ENCODE measurements at places on chromosomes 1 and 21.

GRCh38 chr1:48203287-48203900 lies 19.1 kb upstream of the SLC5A9 start:
- DNase-seq, result peak; percentile 25

- no peak for DNase-seq
These were observed 14.0 kb downstream of the SESN2 start for GRCh38 chr1:28273216-28273860.

DNA sequence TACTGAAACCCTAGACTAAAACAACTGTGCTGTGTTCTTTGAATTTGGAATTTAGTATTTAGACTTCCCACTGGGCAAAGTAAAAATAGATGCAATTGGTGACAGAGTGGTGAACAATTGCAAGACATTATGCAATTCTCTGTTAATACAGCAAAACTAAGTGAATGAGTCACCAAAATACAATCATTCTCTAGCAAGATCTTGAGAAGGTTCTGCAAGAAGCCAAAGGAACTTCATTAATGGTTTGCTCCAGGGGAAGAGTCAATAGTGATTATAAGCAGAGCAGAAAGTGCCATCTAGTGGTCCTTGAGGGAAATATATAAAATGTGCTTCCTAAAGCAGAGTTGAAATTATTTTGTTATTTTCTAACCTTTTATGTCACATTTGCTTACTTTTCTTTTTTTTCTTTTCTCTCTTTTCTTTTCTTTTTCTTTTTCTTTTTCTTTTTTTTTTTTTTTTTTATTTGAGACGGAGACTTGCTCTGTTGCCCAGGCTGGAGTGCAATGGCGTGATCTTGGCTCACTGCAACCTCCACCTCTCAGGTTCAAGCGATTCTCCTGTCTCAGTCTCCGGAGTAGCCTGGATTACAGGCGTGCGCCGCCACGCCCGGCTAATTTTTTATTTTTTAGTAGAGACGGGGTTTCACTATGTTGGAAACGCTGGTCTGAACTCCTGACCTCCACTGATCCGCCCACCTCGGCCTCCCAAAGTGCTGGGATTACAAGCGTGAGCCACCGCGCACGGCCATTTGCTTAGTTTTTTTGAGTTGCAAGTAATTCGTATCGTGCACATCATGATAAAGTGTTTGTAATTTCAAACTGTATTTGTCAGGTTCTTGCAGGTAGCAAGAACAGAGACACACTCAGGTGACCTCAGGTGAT lies 99.2 kb downstream of the CTH start:
- peak; percentile 96 for DNase-seq

- DNase-seq, result no peak
These were observed 923 bp upstream of the SHC1 start for GRCh38 chr1:154971341-154971998.

DNA sequence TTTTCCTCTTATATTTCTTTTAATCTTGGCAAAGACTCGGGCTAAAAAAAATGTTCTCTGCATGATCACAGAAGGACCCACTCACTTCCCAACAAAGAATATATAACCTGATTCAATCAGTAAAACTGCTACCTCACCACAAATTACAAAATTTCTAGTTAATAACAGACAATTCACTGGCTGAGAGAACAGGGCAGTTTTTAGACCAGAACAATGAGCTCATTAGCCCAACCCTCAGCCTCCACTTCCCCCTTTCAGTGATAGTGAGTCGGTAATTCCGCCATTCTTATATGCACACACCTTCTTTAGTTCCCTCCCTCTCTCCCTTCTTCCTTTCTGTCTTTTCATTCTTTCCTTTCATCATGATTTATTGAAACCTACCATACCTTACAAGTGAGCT lies 8.9 kb downstream of the SIPA1L2 start:
- no peak for DNase-seq

DNA sequence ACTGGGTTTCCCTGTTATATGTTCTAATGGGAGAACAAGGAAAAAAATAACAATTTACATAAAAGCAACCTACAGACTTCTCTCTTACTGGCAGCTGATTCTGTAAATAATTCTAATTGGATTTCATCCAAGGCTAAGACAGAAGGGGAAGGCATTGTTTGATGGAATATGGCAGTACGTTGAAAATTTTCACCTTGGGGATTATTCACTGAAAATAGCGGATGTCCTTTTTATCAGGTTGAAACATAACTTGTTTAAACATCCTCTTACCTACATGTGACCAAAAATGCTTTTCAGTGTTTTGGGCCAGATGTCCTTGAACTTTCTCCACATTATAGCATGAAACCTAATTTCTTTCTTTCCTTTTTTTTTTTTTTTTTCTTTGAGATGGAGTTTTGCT lies 24.9 kb downstream of the TSNAX start:
- DNase-seq, result no peak

DNA sequence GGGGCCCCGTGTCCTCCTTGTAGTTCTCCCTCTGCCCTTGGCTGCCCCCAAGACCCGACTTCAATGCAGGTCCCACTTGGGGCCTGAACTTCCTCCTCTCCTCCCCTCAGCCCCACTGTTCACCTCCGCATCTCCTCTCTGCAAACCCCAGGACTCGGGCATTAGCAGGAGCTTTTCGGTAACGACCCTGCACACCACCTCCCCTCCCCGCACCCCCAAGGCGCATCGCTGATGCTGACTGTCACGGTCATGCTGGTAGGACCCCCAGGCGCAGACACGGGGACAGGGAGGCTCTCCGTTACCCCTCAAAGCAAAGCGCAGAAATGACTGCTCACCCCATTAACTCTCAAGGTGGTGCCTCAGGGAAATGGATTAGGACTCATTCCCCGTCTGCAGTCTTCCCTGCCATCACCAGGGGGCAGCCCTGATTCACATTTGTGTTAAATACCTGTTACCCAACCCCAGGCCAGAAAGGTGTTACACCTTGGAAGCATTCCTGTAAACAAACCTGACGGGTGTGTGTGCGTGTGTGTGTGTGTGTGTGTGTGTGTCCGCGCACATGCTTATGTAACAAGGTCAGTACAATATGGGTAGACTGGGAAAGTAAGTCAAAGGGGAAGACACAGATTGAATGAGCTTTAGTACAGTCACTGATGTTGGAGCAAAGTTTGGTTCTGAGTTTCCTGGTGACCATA lies 6.4 kb upstream of the GUCA2B start:
- peak; percentile 43 for DNase-seq

GRCh38 chr1:1788646-1789431 lies 10.6 kb upstream of the NADK start:
- peak; percentile 27 for DNase-seq

GRCh38 chr21:26079366-26079765 lies 91.2 kb downstream of the APP start:
- DNase-seq, result peak; percentile 58

GRCh38 chr1:206035027-206035426 lies 11.3 kb upstream of the CTSE start:
- DNase-seq, result no peak

DNA sequence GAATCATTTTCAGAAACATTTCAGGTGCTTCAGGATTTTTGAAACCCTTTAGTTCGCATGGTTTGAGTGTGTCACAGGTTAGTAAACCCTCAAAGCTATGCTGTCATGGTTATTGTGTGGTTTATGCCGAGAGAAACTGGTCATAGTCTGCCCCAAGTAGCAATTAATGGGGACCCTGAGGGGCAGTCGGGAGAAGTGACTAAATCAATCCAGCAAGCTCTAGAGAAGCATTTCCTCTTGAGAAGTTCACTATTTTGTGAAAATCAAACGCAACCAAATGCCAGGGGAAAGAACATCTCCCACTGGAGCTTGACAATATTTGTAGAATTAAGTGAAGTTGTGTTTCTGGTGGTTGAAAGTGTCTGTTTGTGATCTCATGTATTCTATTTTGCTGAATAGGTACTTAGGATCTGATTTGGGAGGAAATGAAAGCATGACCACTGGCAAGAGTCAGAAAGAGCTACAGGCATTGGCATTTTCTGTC lies 63.0 kb upstream of the BACH1 start:
- DNase-seq, result no peak

DNA sequence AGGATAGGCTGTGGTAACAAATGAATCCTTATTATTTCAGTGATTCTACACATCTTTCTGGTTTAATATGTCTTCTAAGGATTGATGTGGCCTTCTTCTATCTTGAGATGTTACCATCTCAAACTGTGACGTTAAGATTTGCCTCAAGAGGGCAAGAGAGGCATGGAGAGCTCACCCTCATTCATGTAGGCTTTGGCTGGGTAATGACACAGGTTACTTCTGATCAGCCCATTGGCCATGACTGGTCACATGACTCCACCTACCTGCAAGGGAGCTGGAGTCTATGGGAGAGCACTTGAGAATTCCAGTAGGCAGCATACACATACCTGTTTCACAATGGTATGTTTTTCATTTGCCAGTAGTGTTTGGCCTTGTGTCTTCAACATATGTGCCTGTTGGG lies 30.0 kb downstream of the CACHD1 start:
- DNase-seq, result no peak

DNA sequence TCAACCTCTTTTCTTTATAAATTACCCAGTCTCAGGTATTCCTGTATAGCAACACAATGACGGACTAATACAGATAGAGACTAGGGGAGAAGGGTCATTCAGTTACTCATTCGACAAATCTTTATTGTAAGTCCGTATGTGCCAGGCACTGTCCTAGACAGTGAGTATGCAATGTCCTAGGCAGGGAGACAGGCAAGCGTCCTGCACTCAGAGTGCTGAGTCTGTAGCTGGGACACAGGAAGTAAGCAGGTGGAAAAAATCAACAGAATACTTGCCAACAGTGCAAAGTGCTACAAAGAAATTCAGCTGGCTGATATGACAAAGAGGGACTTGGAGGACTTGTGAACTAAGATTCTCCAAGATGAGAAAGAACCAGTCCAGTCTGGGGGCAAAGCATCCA lies 92.2 kb upstream of the ZBTB40 start:
- DNase-seq, result no peak

DNA sequence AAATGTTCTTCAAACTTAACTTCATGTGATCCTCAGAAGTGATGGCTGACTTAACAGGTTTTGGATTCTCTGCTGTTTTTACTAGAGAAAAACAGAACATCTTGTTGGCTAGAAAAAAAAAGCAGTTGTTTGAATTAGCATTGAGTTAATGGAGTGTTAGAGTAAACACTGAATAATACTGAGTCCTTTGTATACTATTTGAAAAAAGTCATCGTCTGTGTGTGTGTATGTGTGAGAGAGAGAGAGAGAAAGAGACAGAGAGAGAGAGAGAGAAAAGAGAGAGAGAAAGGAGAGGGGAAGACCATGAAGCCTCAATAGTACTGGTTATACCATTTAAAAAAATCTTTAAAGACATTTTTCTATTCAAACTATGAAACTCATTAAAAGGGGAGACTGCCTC lies 10.4 kb downstream of the ZNF697 start:
- DNase-seq, result no peak

DNA sequence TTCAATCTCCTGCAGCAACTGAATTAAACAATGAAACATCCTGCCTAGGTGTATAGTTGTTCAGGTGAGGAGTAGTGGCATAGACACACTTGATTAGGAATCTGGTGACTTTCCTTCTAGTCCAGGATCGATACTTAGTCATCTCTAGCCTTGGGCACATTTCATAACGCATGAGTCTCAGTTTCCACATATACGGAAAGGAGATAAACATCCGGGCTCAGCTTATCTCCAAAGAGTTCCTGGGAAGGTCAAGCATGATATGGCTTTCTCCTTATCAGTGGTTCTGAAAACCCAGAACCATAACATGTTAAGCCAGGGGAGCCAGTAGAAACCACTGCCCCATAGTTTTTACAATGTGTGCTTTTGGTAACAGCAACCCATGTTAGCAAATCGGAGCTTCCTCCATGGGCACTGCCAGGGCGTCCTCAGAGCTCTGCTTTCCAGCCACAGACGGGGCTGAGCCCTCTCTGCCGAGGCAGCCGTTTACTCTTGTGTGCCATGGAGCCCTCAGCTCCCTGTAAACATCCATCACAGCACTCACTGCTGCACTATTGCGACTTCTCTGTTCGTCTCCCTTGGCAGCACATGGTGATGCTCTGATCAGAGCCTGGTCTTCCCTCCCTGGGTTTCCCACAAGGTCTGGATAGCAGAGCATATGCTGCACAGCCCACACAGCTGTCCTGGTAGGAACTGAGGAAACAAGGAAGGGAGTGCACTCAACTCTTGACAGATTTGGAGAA lies 34.6 kb downstream of the RUNX1 start:
- no peak for DNase-seq

DNA sequence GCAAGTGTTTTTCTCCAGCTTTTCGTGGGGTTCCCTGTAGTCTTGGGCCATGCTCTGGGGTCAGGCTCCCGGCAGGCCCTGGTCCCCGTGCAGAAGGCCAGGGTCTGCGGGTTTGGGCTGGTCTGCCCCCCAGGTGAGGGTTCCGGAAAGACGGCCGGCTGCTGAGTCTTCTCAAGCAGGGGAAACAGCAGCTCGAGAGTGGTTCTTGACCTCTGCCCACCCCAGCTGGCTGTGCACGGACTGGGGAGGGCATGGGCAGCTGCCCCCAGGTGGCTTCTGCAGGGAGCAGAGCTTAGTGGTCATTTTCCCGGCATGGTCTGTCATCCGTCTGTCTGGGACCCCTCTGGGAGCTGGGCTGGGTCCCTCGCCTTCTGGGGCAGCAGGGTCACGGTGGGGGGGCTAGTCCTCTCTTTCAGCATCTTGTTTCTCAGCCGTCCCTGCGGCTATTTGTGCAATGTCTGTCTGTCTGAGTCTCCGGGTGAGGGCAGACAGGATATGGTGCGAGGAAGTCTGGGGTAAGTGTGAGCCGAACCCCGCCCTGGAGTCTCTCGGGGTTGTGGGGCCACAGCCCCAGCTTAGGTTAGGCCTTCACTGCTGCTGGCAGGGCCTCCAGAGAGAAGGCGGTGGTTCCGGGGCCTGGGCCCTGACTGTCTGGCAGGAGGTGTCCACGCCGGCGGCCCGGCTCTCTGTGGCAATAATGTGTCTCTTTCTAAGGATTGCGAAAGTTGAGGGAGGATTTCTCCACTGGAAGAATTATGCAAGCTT lies 6.1 kb downstream of the SKI start:
- peak; percentile 75 for DNase-seq

DNA sequence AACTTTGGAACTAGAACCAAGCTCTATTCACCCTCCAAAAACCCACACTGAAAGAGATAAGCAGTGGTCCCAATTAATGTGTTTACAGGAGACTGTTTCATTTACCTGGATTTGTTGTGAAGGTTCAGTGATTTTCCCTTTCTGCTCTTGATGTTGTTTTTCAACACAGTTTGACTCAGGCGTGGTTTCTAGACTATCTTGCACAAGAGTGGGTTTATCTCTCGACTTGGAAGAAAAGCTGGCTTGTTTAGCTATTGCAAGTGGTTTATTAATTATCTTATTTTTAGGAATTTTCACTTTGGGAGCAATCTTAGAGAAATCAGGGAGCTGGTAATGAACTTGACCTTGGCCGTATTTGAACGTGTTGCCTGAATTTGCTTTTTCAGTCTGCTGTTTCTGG lies 5.3 kb downstream of the AKNAD1 start:
- no peak for DNase-seq

- no peak for DNase-seq
These were observed 9.6 kb upstream of the TFF1 start for GRCh38 chr21:42375966-42376337.

GRCh38 chr1:1136547-1137230 lies 20.8 kb upstream of the C1orf159 start:
- no peak for DNase-seq

- DNase-seq, result no peak
These were observed 47.3 kb downstream of the KMO start for GRCh38 chr1:241579434-241579833.
